ENCODE measurements at places on chromosomes 3 and 15.

- DNase-seq, result no peak
These were observed 2.9 kb downstream of the UCN2 start for GRCh38 chr3:48560648-48561018.

GRCh38 chr3:107065094-107065861 is 312.0 kb upstream of the CCDC54 start:
- DNase-seq, result no peak

DNA sequence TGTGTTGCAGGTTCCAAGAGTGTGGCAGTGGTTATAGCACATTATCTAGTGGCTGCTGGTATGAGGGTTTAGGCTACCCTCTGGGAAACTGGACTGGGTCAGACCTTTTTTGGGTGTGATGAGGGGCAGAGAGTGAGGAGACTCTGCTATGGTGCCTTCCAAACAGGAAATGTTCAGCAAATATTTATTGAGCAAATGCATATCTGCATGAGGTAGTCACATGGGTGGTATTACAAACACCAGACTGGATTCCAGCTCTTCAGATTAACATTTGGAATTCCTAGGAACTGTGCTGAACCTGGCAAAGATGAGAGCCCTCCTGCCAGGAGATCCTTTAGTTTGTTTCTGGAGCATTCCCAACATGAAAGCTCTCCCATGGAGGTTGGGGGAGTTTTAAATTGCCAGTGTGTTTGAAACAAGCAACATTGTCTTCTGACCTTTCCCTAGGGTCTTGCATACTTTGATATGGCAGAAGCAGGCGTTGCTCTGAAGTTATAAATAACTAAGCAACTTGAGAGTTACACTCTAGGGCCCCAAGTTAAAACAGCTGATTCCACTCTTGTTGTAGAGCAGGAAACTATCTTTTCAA is 341.2 kb upstream of the C2CD4B start:
- DNase-seq, result no peak

DNA sequence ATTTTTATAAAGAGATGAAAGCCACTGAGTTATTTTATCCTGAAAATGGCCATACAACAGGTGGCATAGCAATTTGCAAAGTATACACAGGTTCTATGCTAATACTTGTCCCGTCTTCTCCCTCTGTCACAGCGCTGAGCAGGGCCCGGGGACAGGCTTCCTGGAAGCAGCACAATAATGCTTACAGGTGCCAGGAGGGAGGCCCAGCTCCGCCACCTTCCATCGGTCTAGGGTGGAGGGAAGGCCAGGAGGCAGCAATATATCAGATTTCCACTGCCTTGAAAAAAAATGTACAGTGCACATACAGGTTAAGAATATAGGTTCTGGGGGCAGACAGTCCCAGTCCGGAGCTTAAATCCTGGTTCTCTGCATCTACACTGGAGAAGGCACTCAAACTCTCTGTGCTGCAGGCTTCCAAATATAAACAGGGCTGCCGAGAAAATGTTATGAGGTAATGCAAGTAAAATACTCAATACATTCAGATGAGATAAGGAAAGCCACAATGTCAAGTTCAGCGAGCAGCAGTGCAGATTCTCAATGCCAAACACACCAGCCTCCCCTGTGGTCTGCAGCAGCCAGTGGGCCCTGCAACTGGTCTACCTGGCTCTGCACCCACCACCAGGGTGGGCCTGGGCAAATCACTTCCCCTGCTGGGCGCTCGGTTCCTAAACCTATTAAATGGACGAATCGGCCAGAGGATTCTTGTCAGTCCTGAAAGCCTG is 189.6 kb downstream of the XXYLT1 start:
- DNase-seq, result no peak

All from hematopoietic multipotent progenitor cell treated with erythropoietin and hydrocortisone succinate and interleukin-3 and kit ligand, for 15 days (in vitro differentiated cells).